NCI-H1694 treated with DMSO at 0.1 percent for 48 hours (cell line): ENCODE measurements at places on chromosomes 16 and 17.

GRCh38 chr17:861364-861763 is 79.2 kb downstream of the MRM3 start:
- no peak for DNase-seq

DNA sequence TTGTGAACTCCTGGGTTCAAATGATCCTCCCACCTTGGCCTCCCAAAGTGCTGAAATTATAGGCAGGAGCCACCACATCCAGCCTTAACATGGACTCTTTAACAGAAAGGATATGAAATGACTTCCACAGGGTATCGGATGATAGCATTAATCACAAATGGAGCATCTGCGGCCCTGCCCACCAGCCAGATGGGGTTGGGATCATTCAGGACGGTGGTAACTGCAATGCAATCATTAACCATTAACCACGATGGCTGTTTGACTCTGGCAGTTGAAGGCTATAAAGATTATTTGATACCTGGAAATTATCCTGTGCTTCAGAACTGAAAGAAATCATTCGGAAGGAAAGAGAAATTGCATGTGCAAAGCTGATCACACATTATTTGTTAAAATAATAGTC is 5.3 kb upstream of the CHST5 start:
- DNase-seq: no peak

GRCh38 chr17:28426081-28426519 is 20.1 kb upstream of the SLC46A1 start:
- no peak for DNase-seq

DNA sequence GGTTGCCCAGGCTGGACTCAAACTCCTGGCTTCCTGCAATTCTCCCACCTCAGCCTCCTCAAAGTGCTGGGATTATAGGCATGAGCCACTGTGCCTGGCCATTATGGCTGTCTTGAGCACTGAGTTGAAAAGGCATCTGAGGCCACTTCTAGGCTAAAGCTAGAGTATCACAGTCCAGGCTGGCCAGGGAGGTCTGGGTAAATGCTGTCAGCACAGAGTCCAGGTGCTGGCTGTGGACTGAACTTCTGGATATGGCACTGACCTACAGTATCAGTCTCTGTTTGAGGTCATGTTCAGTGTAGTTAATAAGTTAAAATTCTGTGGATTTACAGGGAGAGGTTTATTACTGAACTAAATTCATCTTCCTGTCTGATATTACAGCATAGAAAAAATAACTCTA is 222.5 kb upstream of the TOM1L1 start:
- DNase-seq: no peak

- no peak for DNase-seq
Observed at GRCh38 chr17:56773124-56773523, 60.6 kb downstream of the C17orf67 start.

- DNase-seq: peak; percentile 80
Observed at GRCh38 chr17:44222112-44222869, 2.8 kb upstream of the UBTF start.

- DNase-seq: peak; percentile 84
Observed at GRCh38 chr17:79050551-79050950, 24.1 kb upstream of the ENGASE start.

- no peak for DNase-seq
Observed at GRCh38 chr16:3595521-3596021, 15.8 kb downstream of the SLX4 start.

DNA sequence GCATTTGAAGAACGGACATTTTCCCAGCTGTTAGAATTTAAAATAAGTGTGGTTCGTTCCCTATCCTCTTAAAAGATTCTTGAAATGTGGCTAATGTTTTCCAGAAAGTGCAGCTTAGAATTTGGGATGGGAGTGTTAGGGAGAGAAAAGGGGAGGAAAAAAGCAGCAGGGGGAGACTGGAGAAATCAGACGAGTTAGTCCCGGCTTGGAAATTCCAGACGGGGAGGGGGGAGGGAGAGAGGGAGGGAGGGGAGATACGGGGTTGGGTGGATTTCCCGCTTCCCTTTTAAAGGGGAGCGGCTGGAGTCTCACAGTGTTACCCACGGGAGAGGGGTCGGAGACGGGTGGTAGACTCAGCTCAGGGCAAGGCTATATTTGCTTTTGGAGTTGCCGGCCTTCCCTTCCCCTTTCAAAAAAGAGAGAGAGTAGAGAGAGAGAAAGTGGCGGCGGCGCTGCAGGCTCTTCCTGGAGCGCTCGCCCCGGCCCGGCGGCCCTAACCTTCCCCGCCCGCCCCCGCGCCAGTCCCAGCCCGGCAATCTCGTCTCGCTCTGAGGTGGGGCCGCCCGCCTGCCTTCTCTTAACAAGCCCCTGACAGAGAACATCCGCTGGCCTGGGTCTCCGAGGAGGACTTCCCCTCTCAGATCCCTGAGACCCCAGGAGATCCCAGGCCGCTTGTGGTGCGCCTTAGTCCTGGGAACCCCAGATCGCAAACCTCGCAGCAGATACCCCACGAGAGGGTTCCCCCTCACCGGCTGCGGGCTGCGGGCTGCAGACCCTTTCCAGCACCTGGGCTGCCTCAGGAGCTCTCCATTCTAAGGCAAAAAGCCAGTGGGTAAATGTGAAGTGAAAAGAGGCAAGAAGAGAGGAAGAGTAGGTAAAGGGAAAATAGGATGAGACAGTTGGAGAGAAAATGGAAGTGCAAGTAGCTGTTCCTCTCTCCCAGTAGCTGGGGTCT is 6.6 kb downstream of the IGF2BP1 start:
- DNase-seq: no peak

DNA sequence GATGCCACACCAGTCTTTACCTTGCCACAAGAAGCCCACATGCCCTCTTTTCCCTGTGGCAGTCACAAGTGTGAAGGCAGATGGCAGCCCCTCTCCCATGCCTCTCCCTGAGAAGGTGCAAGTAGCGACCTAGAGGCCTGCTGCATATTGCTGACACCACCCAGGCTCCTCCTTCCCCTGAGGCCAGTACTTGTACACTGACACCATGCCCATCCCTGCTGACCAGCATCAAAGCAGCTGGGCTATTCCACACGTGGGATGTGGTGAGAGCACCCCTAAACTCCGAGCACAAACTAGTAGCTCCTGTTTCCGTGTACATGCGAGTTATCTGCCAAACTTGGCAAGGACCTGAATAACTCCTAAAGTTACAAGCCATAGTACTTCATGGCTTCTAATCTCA is 149.4 kb downstream of the AATF start:
- no peak for DNase-seq

DNA sequence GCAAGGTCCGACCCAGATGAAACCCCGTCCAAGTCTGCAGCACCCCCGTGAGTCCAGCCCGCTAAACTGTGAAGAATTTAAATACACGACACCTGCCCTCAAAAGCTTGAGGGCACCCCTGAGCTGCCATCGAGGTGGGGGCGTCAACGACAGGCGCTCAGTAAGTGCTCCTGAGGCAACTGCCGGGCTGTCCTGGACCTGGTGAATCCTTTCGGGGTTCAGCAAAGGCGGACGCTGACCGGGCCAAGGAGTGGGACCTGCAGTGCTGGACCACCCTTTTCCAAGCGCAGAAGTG is 512 bp upstream of the ENDOV start:
- no peak for DNase-seq

DNA sequence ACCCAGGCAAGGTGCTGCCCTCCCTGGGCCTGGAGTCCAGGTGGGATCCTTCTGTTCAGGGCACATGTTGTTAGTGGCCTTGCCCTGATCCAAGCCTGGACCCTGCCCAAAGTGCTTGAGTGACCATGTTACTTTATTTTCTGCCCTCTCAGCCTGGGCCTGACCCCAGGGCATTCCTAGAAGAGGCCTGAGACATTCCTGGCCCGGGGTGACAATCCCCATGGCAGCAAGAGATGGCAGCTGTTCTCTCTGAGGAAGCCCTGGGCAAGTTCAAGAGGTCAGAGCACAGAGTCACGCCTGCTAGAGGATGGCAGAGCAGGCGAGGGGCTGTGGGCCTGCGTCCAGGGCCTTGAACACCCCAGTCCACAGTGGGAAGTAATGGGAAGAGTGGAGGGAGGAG is 5.0 kb downstream of the CDH16 start:
- no peak for DNase-seq

DNA sequence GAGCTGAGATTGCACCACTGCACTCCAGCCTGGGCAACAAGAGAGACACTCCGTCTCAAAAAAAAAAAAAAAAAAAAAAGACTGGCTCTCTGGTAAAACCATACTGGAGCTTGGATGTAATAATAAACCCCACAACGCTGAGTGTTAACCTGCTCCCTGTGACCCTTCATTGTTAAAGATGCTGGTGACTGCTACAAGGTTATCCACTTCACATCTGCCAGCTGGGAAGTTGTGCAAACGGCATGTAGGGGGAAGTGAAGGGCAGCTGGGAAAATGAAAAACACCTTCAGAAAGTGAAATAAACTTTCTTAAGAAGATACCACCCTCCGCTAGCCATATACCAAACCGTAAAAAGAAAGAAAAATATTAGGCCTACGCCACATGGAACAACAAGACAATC is 131.0 kb upstream of the NUDT7 start:
- no peak for DNase-seq

DNA sequence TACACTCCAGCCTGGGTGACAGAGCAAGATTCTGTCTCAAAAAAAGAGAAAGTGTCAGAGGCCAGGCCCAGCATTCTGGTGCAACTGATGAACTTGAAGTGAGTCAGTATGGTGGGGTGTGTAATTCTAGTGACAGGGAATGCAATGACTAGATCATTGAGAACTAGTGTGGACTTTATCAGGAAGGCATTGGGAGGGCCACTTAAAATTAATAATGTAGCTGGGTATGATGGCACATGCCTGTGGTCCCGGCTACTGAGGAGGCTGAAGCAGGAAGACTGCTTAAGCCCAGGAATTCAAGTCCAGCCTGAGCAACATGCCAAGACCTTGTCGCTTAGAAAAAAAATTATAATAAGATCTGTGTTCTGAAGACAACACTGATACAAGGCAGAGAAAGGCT is 90.8 kb downstream of the STX8 start:
- DNase-seq: no peak

DNA sequence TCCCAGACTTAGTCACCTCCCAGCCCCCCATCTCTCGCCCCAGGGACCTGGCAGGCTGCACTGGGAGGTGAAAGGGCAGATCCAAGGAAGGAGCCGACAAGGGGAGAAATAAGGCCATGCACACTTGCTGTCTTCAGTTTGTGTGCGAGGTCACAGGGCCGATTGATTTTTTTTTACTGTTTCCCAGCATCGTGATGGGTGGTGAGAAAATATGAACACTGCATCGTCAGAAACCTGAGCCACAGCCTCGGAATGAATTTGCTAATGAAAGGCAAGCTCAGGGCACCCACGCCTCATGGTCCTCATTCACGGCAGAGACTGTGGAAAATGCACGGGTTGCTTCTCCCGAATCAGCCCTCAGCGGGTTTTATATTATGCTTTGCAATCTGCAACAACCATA is 98.0 kb downstream of the SOCS1 start:
- DNase-seq: no peak

GRCh38 chr16:86362155-86362849 is 148.0 kb upstream of the FOXF1 start:
- no peak for DNase-seq

DNA sequence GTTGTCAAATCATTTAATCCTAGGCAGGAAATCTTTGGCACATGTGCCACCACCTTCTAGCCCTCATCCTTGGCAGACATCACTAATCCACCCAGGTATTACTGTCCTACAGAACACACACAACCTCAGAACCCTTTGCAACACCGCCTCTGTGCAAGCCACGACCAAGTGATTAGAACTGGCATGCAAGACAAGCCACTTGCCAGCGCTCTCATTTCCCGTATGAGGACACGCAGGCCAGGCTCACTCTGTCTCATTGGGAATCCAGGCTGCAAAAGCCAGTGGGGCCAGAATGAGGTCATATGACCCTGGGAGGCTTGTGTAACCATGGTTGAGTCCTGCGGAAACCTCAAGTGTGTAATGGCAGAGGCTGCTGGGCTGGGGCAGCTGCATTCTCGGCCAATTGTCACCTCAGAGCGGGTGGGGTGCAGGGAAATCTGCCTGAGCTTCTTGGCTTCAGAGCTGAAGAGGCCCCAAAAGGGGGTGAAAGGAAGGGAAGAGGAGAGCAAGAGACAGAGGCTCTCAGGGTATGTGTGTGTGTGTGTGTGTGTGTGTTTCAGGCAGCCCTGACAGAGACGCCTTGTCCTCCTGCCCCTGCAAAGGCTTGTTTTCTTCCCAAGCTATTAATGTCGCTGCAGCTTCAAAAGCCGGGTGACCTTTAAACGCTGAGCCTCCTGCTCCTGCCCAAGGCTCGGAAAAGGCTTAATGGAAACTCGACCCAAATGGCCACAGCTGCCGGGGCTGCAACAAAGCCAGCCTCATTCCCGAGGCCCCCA is 43.2 kb upstream of the MRPS23 start:
- DNase-seq: no peak
